Skeletal muscle tissue (tissue), 5 donors: ENCODE measurements at places on chromosomes 6 and 20. TPM values are rescaled to one million over a fixed set of nuclear protein-coding genes. Genes with fewer than 3 reads are reported as not detected.

APOM gene
- total RNA-seq = 1.0 TPM

PRDM13 gene
- total RNA-seq = not detected

SSTR4 gene
- total RNA-seq = not detected

TGM3 gene
- under 0.01 TPM for total RNA-seq

UNC93A gene
- not detected for total RNA-seq

HNF4A gene
- total RNA-seq = not detected

SLPI gene
- not detected for total RNA-seq

TTLL9 gene
- total RNA-seq = 0.52 TPM

TFAP2A gene
- not detected for total RNA-seq

NR2E1 gene
- not detected for total RNA-seq

LZTS3 gene
- 1.6 TPM for total RNA-seq

ZNF343 gene
- total RNA-seq = 12.5 TPM

TMEM217 gene
- under 0.01 TPM for total RNA-seq

CTCFL gene
- total RNA-seq = not detected

PRSS35 gene
- 29.7 TPM for total RNA-seq

KIF6 gene
- 1.0 TPM for total RNA-seq

NKAIN2 gene
- 3.1 TPM for total RNA-seq

IL17F gene
- not detected for total RNA-seq

C4B gene
- total RNA-seq = 18.3 TPM

BPI gene
- total RNA-seq = 1.0 TPM

PRPH2 gene
- total RNA-seq = 5.7 TPM

PSORS1C2 gene
- total RNA-seq = not detected

ADGRF4 gene
- total RNA-seq = not detected

HCK gene
- total RNA-seq = 8.4 TPM

HTR1B gene
- not detected for total RNA-seq

ZNF318 gene
- 6.3 TPM for total RNA-seq

MAFB gene
- 9.9 TPM for total RNA-seq

TTK gene
- total RNA-seq = 4.2 TPM
